ENCODE measurements at places on chromosomes 7 and 10. TPM values are rescaled to one million over a fixed set of nuclear protein-coding genes. Genes with fewer than 3 reads are reported as not detected.
A peak's percentile ranks its signal among the peaks of the same experiment; 100 is the strongest.

DNA sequence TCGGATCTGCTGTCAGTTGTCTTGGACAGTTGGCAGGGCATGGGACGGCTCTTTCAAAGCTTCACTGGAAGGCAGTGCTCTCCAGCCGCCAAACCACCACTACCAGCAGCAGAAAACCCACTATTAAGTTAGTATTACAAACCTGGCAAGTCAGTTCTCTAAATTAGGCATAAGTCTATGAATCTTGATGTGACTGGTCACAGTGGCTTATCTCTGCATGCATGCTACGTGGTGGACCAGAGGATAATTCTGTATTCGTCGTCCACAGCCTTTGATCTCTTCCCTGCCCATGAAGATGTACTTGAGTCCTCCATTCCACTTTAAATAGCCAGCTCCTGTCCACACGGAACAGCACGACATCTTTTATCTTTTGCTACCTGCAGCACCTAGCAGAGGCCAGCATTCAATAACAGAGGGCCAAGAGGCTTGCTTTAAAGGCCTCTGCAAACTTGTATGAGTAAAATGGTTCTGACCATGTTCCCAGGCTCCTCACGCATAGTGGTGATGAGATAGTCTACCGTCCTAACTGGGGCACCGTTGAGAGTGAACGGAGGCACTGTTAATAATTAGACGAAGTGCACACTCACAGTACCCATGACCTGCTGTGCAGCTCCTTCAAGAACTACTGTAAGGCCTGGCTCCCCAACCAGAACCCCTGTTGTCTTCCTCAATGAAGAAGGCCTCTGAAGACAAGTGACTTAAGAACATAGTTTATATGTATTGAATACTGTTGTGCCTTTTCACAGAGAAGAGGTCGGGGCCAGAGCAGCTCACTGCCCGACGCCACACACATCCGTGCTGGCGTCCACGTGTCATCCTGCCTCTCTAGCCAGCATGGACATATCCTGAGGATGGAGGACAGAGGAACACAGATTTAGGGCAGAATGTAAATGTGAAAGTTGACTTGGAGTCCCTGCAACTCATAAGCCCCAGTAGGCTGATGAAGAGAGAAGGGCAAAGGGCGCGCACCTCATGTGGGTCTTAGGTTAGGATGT, 1.0 kb downstream of the GPR146 start:
- peak overlapping the region; percentile 68 for H3K4me3 ChIP-seq
- DNase-seq: no peak
- H3K4me1 ChIP-seq: peaks cover 16% of the 10 kb centered on the region
- no peaks in the 10 kb centered on the region for H3K36me3 ChIP-seq

Gene IL2RA
- 0.88 TPM for total RNA-seq

DNA sequence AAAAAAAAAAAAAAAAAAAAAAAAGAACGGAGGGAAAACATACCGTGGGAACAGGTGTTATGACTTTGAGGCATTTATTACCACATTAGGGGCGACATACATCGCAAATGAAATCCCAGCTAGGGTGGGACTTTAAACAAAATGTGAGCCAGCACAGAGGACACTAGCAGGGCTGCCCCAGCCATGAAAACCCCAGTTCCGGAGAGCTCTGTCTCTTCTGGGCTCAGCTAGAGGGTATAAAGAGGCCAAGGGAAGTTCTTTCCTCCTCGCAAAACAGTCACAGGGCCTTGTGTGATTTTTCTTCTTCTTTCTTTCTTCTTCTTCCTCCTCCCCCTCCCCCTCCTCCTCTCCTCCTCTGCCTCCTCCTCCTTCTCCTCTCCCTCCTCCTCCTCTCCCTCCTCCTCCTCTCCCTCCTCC, 59.9 kb upstream of the ECHDC3 start:
- H3K27me3 ChIP-seq: no peaks in the 10 kb centered on the region
- no peak for DNase-seq
- H3K27ac ChIP-seq: no peak overlapping the region
- no peaks in the 10 kb centered on the region for H3K36me3 ChIP-seq
- no peak overlapping the region for H3K4me3 ChIP-seq

Gene NODAL
- not detected for total RNA-seq

All from breast epithelium (tissue), 4 donors.